ENCODE measurements at places on chromosomes 2 and 18.

GRCh38 chr18:39039813-39040212 lies 1474.2 kb upstream of the CELF4 start:
- no peak for DNase-seq

GRCh38 chr2:75241696-75242095 lies 42.4 kb upstream of the TACR1 start:
- no peak for DNase-seq

- DNase-seq = no peak
Measured at GRCh38 chr2:21620771-21621170, 497.0 kb downstream of the TDRD15 start.

- DNase-seq = no peak
Measured at GRCh38 chr2:29376541-29376940, 261.3 kb downstream of the CLIP4 start.

DNA sequence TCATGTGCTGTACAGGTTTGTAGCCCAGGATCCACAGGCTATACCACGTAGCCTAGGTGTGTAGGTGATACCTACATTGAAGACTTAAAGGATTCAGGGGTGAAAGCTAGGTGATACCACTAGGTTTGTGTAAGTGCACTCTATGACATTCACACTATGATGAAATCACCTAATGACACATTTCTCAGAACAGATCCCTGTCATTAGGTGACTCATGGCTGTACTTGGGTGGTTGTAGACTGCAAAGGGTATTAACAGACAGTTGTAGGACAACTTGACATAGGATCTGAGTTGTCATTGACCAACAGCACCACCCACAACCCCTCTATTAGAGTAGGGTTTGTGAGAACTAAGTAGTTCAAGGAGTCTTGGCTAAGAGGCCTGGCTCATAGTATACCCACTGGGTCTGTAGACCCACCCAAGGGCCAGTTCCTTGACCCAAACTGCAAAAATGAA lies 27.7 kb upstream of the SMCHD1 start:
- DNase-seq = no peak

GRCh38 chr2:104866122-104866864 lies 12.4 kb downstream of the POU3F3 start:
- DNase-seq = no peak

- no peak for DNase-seq
Measured at GRCh38 chr2:16167451-16167861, 227.1 kb downstream of the MYCN start.

Data from NCI-H524 treated with DMSO at 0.1 percent for 48 hours (cell line).